ENCODE measurements at places on chromosomes 2 and 18. TPM values are rescaled to one million over a fixed set of nuclear protein-coding genes. Genes with fewer than 3 reads are reported as not detected.

Gene LIMS1
- total RNA-seq, result 34.8 TPM

Gene SETBP1
- 72.8 TPM for total RNA-seq

Gene KIF1A
- not detected for total RNA-seq

Gene COL6A3
- total RNA-seq, result 0.02 TPM

Gene EFHD1
- not detected for total RNA-seq

Gene HOXD12
- total RNA-seq, result not detected

Gene L3MBTL4
- total RNA-seq, result 12.3 TPM

Gene HADHB
- 65.6 TPM for total RNA-seq

Gene ASNSD1
- total RNA-seq, result 27.5 TPM

- no peak for DNase-seq
These were observed 48.4 kb upstream of the NAB1 start for GRCh38 chr2:190600293-190601103.

DNA sequence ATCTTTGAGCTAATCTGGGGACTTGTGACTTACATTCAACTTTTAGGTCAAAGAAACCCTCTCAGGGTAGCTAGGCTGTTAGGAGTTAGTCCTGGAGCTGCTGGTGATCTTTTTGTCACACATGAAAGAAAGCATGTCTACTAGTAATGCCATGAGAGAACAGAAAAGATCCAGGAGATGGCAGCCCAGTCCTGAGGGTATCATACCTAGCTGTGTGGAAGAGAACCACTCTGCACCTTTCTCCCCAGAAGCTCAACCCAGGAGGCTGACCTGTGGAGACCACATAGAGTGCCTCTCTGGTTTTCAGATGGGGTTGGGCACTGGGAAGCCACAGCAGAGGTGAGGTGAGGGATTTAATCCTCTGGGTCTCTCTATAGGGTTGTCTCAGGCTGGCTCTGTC lies 460.2 kb upstream of the UBE2E3 start:
- no peak for DNase-seq

DNA sequence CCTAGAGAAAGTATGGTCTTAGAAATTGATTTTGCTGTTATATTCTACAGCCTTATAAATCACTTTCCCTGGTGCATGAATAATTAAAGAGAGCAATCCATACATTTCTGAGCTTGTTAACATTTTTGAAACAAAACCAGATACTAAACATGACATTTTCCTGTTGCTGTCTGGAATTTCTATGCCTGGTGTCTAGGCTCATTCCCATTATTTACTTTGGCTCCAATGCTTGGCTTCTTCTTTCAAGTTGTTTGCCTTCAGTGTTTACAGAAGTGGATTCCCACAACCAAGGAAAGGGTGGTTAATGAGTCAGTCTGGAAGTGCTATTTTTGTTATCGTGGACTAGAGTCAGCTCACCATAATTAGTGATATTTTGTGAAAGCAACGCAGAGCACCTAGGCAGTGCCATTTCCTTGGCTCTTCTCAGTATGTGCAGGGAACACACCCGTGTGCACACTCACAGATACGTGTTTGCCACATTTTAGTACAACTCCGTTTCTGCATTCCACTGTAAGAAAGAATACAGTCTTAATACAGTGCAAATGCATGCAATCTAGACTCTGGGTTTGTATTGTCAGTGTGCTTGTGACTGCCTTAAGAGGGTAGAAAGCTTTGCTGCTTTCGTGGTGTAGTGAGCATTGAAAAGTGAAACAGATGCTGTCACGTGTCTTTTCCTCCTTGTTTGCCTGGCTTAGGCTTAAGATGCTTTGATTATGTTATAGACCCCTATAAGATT lies 185.0 kb upstream of the RASGRP3 start:
- DNase-seq, result no peak

DNA sequence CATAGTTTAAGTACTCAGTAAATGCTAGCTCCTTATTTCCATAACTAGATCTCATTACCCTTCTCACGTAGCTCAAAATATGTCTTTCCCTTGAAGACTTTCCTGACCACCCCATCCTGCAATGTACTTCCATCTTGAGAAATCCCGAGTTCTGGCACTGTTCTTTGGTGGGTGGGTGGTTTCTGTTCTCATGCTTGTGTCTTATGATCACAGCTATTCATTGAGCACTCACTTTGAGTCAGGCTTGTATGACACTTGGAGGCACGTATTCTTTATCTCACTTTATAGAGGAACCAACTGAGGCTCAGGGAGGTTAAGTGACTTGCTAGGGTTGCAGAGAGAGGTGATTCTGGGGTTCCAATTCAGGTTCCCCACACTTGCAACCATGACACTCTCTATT lies 9.0 kb upstream of the CLIP4 start:
- DNase-seq, result no peak

DNA sequence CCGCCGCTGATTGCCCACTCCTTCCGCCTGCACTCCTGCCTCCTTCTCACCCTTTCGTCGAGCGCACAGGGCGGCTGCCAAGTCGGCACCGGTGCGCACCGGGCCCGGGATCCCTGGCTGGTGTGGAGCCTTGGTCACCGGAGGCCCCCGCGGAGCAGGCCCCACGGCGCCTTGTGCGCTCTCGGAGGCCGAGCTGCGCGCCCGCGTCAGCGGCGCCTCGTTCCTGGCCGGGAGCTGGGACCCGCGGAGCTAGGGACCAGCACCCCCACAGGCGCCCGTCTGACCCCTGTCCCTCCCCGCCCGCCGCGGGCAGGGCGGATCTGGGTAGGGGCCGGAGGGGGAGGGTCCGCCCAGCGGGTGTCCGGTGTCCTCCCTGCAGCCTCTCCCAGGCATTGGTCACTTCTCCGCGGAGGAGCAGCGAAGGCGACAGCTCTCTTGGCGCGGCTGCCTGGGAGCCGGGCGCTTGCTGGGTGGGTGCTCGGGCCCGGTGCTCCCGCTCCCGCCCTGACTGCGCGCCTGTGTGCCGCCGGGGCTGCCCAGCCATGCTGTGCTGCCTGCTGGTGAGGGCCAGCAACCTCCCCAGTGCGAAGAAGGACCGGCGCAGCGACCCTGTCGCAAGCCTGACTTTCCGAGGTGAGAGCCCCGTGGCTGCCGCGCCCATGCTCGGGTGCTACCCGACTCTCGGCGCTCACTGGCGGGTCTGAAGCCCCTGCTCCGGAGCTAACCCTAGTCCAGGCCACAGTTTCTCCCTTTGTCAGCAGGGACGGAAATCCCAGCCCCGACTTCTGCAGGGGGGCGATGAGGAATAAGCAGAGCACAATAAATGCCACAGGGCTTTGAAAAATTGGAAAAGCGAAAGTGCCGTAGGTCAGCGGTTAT lies 13.2 kb downstream of the DYSF start:
- no peak for DNase-seq

- DNase-seq, result no peak
These were observed 215.4 kb downstream of the AFF3 start for GRCh38 chr2:99926986-99927385.

DNA sequence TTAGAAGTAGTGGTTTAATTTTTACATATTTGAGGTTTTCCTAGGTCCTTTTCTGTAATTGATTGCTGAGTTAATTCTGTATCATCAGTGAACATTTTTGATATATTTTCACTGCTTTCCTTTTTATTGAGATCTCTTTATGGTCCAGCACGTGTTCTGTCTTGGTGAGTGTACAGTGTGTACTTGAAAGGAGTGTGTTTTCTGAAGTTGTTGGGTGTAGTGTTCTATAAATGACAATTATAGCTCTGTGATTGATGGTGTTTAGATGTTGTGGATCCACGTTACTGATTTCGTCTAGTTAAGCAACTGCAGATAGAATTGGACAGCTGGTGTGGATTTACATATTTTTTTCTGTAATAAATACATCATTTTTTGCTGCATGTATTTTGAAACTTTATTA lies 32.7 kb downstream of the AGFG1 start:
- no peak for DNase-seq

GRCh38 chr18:4119127-4119648 lies 335.9 kb downstream of the DLGAP1 start:
- DNase-seq, result no peak

DNA sequence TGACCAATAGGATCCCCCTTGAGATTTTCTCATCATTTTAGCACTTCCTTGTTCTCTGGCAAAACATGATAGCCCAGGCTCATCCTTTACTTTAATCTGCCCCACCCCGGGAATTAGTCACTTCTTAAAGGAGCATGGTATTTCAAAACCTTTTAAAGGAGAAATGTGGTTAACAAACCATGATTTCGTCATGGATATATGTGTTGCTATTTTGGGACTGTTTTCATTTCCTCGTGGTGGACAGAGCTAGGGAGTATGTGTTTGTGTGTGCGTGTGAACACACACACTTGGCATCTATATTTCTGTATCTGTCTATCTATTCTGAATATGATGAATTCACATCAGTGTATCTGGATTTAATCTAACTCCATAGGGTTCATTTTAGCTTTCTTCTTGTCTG lies 128.1 kb downstream of the BIRC6 start:
- no peak for DNase-seq

DNA sequence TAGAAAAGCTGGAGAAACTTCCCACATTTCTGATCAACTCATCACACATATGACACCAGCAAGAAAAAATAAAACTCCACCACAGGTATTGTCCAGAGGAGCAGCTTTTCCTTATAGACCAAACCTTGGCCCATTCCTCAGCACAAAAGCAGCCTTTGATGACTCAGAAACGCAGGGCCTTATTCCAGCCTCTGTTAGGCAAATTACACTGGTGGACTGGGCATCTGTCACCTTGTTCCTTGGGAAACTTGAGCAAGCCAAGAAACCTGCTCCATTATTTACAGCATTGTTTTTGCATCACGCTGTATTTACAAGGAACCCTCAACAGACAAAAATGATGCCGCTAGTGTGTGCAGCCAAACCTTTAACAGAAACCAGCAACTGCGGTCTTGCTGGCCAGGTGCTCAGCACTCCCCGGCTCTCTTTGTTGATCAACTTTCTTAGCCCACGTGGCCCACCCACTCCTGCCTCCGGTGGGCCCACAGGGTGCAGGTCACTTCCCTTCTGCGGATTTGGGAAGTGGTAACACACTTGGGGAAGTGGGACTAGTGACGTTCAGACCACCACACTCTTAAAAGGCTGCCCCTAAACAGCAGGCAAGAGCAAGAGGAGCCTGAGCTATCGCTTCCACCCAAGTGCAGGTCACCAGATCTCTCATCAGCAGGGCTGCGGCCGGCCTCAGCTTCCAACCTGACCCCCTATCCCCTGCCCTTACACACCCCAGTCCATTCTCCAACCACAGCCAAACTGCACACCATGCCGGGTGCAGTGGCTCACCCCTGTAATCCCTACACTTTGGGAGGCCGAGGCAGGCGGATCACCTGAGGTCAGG lies 1.5 kb downstream of the AP1S3 start:
- DNase-seq, result peak; percentile 63

DNA sequence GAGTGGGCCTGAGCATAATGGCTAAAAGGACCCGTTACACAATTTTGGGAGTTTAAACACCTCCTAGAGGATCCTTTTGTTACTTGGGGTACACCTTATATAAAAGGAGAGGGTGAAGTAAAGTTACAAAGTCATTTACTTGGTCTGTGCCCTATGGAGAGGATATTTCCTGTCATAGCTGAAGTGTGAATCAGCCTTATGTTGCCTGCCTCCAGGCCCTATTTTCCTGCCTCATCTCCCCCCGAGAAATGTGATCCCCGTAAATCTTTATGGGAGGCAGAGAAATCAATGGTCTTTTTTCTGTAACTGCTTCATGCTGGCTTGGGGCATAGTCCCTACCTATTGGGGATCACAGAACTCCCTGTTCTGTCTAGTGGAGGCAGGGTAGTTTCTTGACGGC lies 906.6 kb downstream of the DSC3 start:
- no peak for DNase-seq

GRCh38 chr2:905833-906140 lies 44.9 kb upstream of the SNTG2 start:
- no peak for DNase-seq

GRCh38 chr2:75100011-75100800 lies 99.1 kb downstream of the TACR1 start:
- no peak for DNase-seq

DNA sequence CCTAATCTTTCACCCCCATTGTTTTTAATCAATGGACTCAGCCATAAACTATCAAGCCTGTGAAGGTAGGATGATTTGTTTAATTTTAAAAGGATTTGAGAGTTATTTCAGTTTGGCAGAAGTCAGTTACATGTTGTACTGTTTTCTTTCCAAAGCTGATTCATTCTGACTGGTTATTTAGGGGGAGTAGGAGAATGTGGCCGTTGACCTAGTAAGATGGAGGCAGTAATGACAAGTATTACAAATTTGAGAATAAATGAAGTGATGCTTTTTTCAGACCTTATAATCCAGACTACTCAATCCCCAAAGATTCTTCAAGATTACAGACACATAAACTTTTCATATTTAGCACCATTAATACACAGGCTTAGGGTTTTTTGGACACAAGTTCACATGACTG lies 4.3 kb downstream of the EPHA4 start:
- no peak for DNase-seq

GRCh38 chr2:1170241-1170640 lies 219.6 kb downstream of the SNTG2 start:
- DNase-seq, result no peak

GRCh38 chr2:102487761-102488462 lies 14.9 kb downstream of the SLC9A4 start:
- no peak for DNase-seq

DNA sequence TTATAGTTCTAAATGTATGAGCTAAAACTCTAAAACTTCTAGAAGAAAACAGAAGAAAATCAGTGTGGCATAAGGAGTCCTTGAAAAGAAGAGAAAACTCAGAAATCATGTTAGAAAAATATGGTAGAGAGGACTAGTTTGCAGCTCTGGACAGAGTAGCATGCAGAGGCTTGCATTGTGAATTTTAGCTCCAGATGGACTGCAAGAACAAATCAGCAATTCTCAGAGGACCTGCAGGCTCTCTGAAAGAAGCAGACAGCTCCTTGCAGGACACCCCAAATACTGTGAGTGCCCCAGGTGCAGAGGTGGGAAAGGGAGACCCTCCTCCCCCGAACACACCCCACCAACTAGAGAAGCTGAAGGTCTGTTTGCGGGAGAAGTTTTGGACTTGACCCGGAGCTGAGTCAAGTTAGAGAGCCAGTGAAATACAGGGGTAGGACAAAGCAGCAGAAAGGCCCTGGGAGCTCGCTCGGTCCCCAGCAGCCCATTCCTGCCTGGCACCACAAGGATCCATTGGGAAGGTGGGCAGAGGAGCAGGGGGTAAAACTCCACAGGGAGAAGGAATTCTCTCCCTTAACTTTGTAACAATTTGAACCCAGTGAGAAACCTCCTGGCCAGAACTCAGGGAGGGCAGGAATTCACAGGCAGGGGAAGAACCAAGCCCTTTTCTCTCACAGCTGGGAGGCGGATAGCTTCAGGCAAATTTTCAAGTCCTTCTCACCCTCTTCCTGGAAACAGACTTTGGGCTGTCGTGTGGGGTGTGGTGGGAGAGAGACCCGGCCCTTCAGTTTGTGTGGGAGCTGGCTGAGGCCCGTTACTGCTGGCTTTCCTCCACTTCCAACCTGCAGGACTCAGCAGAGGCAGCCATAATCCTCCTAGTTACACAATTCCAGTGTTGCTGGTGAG lies 216.2 kb upstream of the SLC35G4 start:
- no peak for DNase-seq

DNA sequence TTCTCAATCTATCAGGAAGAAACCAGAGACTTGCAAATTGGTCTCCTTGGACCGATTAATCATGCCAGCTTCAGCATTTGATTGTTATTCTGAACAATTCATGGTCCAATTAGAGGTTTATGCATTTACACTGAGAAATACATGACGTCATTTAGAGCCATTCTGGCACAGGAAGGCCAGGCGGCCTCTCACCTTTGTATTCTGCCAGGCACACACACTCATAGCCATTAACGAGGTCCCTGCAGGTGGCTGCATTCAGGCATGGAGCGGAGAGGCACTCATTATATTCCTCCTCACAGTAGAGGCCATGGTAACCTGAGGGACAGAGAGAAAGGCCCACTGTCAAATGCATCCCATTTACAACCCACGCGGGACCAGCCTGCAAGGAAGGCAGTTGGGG lies 146.8 kb upstream of the PID1 start:
- DNase-seq, result no peak

- no peak for DNase-seq
These were observed 292.8 kb downstream of the EN1 start for GRCh38 chr2:118554616-118555015.

All from activated B cell treated with CpG ODN at 0.5 μM for 24 hours (primary cell).